ENCODE measurements at places on chromosomes 6 and 20. TPM values are rescaled to one million over a fixed set of nuclear protein-coding genes. Genes with fewer than 3 reads are reported as not detected.

DNA sequence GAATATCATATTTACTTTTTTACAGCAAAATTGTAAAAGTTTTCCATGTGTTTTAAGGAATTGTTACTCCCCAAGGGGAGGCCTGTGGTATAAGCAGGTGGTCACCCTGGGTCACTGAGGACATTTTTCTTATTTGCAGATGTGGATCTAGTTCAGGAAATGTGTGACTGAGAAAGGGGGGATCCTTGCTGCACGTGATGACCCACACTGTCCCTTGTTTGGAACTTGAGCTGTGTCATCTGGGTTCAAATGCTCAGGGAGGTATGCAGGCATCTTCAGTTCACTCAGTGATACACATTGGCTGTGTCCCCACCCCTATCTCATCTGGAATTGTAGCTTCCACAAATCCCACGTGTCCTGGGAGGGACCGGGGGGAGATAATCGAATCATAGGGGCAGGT lies 431.9 kb upstream of the CDH4 start:
- no peaks in the 10 kb centered on the region for H3K36me3 ChIP-seq
- H3K27me3 ChIP-seq, result no peaks in the 10 kb centered on the region
- no peak overlapping the region for H3K27ac ChIP-seq

- H3K4me3 ChIP-seq, result no peak overlapping the region
- no peaks in the 10 kb centered on the region for H3K36me3 ChIP-seq
- H3K27me3 ChIP-seq, result no peaks in the 10 kb centered on the region
- no peaks in the 10 kb centered on the region for H3K4me1 ChIP-seq
Measured at GRCh38 chr6:3409699-3410384, 47.0 kb downstream of the SLC22A23 start.

Gene SAMD3
- polyA plus RNA-seq, result not detected

- no peaks in the 10 kb centered on the region for H3K27me3 ChIP-seq
- H3K27ac ChIP-seq, result no peak overlapping the region
- H3K4me1 ChIP-seq, result no peaks in the 10 kb centered on the region
- no peak for DNase-seq
- H3K4me3 ChIP-seq, result no peak overlapping the region
Measured at GRCh38 chr20:55255016-55255415, 750.3 kb downstream of the CBLN4 start.

- H3K4me1 ChIP-seq, result peaks cover 37% of the 10 kb centered on the region
- H3K27me3 ChIP-seq, result no peaks in the 10 kb centered on the region
Measured at GRCh38 chr6:20497216-20498040, 36.8 kb upstream of the CDKAL1 start.

Gene MEI4
- polyA plus RNA-seq, result not detected

Gene SYCP2L
- polyA plus RNA-seq, result 0.04 TPM

DNA sequence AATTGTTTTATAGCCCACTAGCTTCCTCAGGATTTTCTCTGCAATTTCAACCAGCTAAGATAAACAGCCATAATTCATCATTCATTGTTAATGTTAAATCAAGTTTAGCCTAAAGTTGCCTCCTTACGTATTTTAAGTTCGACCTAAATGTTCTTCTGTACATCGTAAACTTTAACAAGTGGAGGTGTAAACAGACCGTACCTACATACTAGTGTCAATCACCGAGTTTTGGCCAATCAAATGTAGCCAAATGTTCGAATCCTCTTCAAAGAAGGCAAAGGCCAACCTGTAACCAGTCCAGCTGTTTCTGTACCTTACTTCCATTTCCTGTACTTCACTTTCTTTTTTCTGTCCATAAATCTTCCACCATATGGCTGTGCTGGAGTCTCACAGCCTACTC lies 13.5 kb downstream of the MBOAT1 start:
- H3K36me3 ChIP-seq, result peaks cover 2% of the 10 kb centered on the region
- H3K4me1 ChIP-seq, result peaks cover 29% of the 10 kb centered on the region
- no peak for DNase-seq
- no peak overlapping the region for H3K4me3 ChIP-seq
- H3K27me3 ChIP-seq, result no peaks in the 10 kb centered on the region

GRCh38 chr6:2175825-2176224 lies 69.6 kb downstream of the GMDS start:
- H3K27me3 ChIP-seq, result no peaks in the 10 kb centered on the region
- H3K27ac ChIP-seq, result no peak overlapping the region
- DNase-seq, result no peak
- no peak overlapping the region for H3K4me3 ChIP-seq
- no peaks in the 10 kb centered on the region for H3K36me3 ChIP-seq
- H3K4me1 ChIP-seq, result peaks cover 9% of the 10 kb centered on the region

Measured in CD14-positive monocyte (primary cell).